ENCODE measurements at places on chromosomes 2 and 18. TPM values are rescaled to one million over a fixed set of nuclear protein-coding genes. Genes with fewer than 3 reads are reported as not detected.

The ARL4C gene
- total RNA-seq = 16.4 TPM

The DSG3 gene
- not detected for total RNA-seq

The PXDN gene
- 576 TPM for total RNA-seq

The ANKMY1 gene
- 10.8 TPM for total RNA-seq

The TNFAIP6 gene
- 4.2 TPM for total RNA-seq

GRCh38 chr2:175442441-175442840 lies 260.9 kb upstream of the ATP5MC3 start:
- DNase-seq = no peak
- H3K27ac ChIP-seq = no peak overlapping the region

DNA sequence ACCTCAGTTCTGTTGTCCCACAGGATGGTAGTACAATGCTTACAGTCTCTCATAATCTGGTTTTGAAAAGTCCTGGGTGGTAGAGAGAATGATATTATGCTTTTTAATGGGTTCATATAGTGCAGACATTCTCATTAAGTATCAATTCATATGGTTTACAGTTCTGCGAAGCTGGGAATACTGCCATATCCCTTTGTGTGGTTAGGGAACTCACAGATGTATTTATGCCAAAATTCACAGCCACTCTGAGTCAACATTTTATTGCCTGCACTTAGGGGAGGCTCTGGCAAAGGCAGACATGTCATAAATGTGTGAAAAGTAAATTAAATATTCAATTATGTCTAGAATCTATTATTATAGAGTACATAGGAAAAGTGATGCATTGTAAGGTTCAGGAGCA lies 808.2 kb downstream of the SUCLG1 start:
- H3K4me1 ChIP-seq = no peaks in the 10 kb centered on the region
- no peak overlapping the region for H3K27ac ChIP-seq
- no peaks in the 10 kb centered on the region for H3K27me3 ChIP-seq
- DNase-seq = no peak
- H3K36me3 ChIP-seq = no peaks in the 10 kb centered on the region

- H3K27ac ChIP-seq = no peak overlapping the region
- H3K36me3 ChIP-seq = no peaks in the 10 kb centered on the region
- H3K4me1 ChIP-seq = no peaks in the 10 kb centered on the region
- no peak overlapping the region for H3K4me3 ChIP-seq
These were observed 153.6 kb downstream of the CCDC85A start for GRCh38 chr2:56337342-56337741.

DNA sequence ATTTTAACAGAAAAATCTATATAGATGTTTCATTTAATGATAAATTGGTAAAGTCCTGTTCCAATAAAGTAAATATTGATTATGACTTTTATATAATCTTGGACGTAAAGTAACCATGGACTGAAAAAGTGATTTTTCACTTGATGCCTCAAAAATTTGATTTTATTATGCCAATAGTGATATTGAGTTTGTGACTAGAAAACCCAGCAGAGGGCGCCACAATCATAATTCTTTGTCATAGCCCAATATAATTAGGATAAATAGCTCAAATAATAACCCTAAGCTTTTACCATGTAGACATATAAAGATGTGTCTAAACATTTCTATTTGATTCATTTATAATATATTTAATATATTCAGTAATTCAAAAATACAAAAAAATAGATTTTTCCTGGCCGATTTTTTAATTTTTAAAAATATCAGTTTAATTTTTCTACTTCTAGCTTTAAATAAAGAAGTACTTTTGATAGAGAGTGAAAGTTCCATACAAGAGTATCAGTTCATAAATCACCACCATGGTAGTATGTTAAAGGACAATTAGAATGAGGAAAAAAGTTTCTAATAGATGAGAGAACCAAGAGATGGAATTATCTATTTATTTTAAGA lies 30.7 kb downstream of the CAMKMT start:
- DNase-seq = no peak
- no peak overlapping the region for H3K4me3 ChIP-seq
- H3K27ac ChIP-seq = no peak overlapping the region
- H3K36me3 ChIP-seq = no peaks in the 10 kb centered on the region

DNA sequence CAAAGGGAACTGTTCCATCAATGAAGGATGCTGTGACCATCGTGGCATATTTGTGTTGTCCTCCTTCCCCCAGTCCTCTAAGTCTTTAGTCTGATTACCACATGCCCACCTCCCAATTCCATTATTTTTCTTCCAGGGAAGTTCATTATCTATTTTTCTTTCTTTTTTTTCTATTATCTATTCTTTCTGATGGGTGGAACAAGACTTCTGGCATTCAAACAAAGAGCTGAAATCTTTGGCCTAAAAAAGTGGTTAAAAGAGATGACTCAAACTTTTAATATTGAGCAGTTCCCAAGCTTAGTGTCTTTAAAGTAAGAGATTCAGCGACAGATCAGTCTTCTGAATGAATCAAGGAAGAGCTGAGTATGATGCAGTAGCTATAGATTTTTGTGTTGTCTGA lies 66.6 kb downstream of the DIS3L2 start:
- no peak for DNase-seq
- H3K36me3 ChIP-seq = peaks cover 25% of the 10 kb centered on the region
- no peak overlapping the region for H3K4me3 ChIP-seq

GRCh38 chr18:41396861-41397260 lies 558.2 kb upstream of the PIK3C3 start:
- no peak overlapping the region for H3K4me3 ChIP-seq
- peaks cover 6% of the 10 kb centered on the region for H3K4me1 ChIP-seq
- H3K27ac ChIP-seq = no peak overlapping the region
- DNase-seq = no peak
- H3K27me3 ChIP-seq = no peaks in the 10 kb centered on the region
